ENCODE measurements at places on chromosomes 2 and 18. TPM values are rescaled to one million over a fixed set of nuclear protein-coding genes. Genes with fewer than 3 reads are reported as not detected.
A peak's percentile ranks its signal among the peaks of the same experiment; 100 is the strongest.

DNA sequence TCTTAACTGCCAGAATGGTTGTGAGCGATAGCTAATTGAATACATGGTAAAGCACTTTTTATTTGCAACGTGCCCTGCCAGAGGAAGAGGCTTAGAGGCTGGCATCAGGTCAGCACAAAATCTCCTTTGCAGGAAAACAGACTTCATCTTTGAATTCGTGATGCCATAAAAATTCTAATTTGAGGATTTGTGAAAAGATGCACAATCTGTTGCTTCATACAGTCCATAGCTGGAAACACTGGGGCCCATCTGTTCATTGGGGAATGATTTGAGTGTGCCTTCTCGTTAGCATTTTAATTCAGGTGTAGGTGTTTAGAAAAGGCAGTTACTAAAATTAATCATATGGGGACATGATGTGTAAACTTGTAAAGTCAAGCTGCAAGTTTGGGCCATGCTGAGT is 876.0 kb downstream of the SLC4A3 start:
- DNase-seq = no peak

Gene DTNB
- total RNA-seq = 56.7 TPM

Gene ABCB11
- not detected for total RNA-seq

DNA sequence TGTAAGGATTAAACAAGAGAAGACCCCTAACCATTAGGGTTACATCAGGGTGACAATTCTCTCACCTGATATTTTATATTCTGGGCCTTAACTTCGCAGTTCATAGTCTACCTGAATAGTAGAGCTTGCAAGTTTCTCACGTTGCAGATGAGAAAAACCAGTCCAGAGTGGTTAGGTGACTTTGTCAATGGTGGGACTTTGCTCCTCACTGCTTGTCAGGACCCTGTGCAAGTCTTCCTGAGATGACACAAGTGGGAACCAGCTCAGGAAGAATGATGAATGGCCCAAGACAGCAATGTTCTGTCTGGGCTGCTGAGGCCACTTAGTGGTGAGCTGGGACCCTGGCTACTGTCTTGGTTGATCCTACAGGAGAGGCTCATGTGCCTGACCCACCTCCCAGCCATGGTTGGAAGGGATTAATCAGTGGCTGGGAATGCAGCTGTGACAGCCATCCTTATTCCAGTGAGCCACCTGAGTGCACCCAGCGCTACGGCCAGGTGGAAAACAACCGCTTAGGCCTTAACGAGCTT is 16.9 kb downstream of the LGALSL start:
- no peak for DNase-seq

DNA sequence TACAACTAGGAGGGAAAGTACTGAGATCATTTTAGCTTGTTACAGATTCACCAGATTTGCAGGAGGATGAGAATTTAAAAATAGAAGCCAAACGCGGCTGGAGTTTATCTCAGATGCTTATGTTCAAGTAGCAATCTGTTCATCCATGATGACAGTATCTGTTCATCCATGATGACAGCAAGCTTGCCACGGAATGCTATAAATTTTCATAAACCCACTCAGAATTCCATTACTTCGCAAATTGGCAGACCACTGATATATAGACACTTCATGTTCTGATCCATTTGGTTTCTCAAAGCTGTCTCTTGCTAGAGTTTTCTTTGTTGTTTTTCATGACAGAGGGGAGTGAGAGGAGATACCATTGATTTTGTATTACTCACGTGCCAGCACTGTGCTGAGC is 84.2 kb downstream of the GAREM1 start:
- DNase-seq = no peak

- no peak for DNase-seq
These were observed 56.4 kb downstream of the MAP4K4 start for GRCh38 chr2:101753720-101754490.

DNA sequence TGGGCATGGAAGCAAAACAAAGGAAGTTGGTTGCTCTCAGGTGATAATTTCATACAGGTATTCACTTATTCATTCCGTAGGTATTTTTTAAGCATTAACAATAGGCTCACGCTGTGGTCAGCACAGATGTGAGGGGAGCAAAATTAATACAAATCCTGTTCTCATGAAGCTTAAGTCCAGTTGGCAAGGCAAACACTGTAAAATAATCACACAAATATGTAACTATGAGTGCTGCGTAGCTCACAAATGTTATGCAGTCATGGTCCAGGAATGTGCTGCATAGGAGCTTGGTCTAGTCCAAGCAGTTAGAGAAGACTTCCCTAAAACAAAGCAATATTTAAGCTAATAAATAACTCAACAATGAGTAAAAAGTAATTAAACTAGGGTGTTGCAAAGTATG is 23.9 kb downstream of the SP5 start:
- DNase-seq = peak; percentile 83

DNA sequence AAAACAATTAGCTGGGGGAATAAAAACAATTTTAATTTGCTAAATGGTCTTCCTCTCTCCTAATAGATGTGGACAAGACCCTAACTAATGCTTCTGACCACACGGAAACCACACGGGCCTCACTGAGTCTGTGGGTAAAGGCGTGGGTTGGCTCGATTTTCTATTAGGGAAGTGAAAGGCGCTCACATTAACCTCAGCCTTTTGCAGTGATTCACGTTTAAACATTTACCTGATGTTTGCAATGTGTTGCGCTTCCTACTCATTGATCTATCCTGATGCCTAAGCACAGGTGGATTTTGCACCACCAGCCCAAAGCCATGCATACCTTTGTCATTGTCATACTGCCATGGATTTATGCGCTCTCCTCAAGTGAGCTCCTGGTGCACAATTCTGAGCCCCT is 35.6 kb upstream of the NRP2 start:
- DNase-seq = no peak

GRCh38 chr2:187989925-187990623 is 301.6 kb upstream of the GULP1 start:
- DNase-seq = no peak

- DNase-seq = peak; percentile 71
These were observed 49.1 kb downstream of the TMEM17 start for GRCh38 chr2:62456721-62457539.

Gene NCKAP5
- total RNA-seq = not detected

DNA sequence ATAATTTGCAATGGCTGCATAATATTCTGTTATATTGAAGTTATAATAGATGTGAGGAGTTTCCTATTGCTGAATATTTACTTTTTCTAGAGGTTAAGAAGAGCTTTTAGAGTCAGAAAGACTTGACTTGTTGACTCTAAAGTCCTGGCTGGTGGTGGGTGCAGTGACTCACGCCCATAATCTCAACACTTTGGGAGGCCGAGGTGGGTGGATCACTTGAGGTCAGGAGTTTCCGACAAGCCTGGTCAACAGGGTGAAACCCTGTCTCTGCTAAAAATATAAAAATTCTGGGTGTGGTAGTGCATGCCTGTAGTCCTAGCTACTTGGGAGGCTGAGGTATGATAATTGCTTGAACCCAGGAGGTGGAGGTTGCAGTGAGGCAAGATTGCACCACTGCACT is 33.9 kb upstream of the ATIC start:
- DNase-seq = peak; percentile 71

GRCh38 chr2:180184506-180184905 is 177.4 kb upstream of the CWC22 start:
- peak; percentile 48 for DNase-seq

Gene PROC
- not detected for total RNA-seq

Gene FAM161A
- 7.2 TPM for total RNA-seq

Gene HTR2B
- not detected for total RNA-seq

DNA sequence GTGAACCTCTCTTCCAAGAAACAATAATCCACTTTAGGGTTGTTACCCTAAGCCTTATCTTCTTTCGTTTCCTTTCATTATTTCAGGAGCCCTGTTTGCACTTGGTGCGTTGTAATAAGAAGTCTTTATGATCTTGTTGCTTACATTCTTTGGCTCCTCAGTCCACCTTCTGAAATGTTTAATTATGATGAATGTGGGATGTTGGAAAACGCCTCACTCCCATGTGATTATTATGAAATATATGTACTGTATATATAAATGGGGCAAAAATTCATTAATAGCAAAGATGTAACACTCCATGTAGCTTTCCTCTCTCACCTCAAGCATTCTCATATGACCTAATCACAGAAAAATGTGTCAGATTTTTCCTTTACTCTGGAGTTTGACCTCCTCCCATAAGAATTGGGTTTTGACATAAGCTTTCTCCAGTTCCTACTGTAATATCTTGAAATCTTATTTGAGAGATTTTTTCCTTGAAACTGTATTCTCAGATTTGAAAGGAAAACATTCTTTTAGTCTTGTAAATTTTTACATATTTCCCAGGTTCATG is 397.2 kb upstream of the FANCL start:
- DNase-seq = no peak

Gene ST8SIA3
- total RNA-seq = not detected

DNA sequence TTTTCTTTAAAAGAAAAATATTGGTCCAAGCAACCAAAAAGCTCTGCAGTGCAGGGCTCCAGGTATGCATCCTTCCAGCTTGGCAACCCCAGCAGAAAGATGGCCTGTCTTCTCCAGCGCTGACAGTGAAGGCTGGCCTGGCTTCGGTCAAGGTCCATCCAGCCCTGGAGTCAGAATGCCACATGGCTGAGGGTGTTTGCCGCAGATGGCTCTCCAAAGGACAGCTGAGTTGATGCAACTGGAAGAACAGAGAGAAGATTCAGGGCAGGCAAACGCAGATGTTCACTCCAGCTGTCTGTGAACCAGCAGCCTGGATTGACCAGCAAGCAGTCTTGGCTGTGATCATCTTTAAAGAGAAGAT is 51.4 kb downstream of the MARCO start:
- no peak for DNase-seq

DNA sequence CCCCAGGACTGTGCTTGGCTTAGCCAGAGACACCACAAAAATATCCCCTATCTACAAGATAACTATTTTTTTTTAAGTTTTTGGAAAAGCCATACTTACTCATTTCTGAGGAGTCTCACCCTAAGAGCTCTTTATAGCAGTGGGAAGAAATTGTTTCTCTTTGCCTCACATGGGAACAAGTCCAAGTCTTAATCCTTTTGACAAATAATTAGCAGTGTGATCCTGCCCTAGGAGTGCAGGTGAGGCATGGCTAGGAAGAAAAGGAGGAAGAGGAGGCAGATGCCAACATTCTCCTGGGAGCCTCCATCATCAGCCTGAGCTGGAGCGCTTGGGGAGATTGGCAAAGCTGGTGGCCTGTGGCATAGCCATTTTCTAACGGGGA is 115.6 kb downstream of the STPG4 start:
- no peak for DNase-seq

GRCh38 chr2:37091873-37092272 is 7.6 kb downstream of the GPATCH11 start:
- no peak for DNase-seq

Gene ATP6V1B1
- total RNA-seq = not detected

DNA sequence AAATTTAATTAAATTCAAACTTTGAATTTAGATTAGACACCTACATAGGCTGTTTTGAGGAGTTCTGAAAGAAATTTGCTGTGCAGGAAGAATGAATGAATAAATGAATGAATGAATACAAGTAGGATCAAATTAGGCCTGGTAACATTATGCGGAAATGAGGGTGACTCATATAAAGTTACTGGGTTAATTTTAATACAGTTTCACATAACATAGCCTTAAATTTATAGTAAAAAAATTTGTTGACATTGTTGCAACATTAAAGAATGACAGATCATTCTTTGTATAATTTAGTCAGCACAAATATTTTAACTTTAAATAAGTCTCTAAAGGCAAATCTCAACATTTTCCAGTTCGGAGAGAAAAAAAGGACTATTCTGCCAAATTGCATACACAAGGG is 1293.1 kb upstream of the SLC39A10 start:
- DNase-seq = no peak

- DNase-seq = no peak
These were observed 238.5 kb upstream of the FBXO11 start for GRCh38 chr2:48144777-48145176.

GRCh38 chr2:162115076-162115475 is 37.0 kb downstream of the GCG start:
- DNase-seq = no peak

DNA sequence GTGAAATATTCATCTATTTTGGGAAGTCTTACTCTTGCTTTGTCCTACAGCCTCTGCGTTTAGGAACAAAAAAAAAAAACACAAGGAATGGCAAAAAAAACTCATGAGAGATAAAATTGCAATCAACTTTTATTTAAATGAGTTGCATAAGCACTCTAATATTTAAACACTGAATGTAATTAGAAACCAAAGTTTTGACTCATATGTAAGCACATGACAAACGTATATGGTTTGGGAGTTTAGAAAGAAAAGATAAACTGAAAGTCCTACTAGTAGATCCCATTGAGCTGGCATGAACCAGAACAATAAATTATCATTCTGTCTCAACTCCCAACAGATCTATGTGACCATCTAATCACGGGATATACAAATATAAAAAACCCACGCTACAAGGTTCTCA is 44.8 kb downstream of the REV1 start:
- DNase-seq = no peak

DNA sequence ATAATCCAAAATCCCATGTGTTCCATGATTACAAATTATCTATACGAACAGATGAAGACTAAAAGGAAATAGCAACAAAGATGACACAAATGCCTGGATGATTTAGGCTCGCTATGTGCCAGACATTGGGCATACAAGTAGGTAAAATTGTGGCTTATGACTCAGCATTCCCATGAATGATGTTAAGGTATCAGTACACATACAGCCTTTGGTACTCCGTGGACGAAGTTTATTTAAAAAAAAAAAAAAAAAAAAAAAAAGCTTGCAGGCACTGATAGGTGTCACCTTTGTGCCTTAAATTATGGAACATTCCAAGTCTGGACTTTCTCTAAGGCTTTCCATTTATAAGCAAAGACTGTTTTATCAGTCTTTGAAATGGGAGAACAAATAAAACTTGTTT is 2.7 kb downstream of the CHAC2 start:
- DNase-seq = no peak

Gene GALNT14
- 6.3 TPM for total RNA-seq

GRCh38 chr2:69945941-69946340 is 15.5 kb downstream of the ASPRV1 start:
- no peak for DNase-seq

Gene SLC4A3
- 4.9 TPM for total RNA-seq

DNA sequence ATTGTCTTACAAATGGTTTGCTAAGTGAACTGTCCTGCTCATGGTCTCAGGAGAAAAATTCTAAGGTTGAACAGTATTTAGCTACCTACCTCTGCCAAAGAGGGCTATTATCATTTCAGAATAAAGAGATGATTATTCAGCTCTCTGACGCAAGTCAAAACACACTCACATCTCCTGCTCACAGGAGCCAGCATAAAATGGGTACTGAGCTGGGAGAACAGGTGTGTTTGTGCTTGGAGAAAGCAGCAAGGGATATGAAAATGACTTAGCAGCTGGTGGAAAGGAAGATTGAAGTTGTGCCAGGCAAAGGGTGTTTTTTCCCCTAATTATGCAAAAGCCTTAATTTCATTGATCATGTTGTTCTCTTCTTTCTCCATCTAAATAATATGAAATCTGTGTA is 47.3 kb upstream of the TANK start:
- no peak for DNase-seq

- no peak for DNase-seq
These were observed 4.2 kb upstream of the CLIP4 start for GRCh38 chr2:29110916-29111535.

Measured in MG63 (cell line).